KBM-7 (cell line): ENCODE measurements at places on chromosomes 4 and X.

GRCh38 chrX:134999469-134999868, 8.7 kb downstream of the SMIM10 start:
- DNase-seq = peak; percentile 75

DNA sequence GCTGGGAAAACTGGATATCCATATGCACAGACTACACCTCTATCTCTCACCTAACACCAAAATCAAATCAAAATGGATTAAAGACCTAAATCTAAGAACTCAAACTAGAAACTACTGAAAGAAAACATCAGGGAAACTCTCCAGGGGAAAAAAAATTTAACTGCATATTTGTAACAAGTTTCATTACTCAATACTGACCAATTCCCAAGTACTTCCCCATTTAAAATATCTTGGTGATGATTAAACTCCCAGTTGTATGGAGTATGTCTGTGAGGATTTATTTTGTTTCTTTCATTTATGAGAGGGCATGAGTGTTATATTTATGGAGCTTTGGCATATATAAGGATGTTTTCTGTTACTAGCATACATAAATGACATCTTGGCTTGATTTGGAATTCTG, 112.3 kb upstream of the IL15 start:
- DNase-seq = no peak

GRCh38 chr4:91448668-91449330, 855.0 kb upstream of the GRID2 start:
- DNase-seq = no peak

GRCh38 chr4:125091-125771, 930 bp downstream of the ZNF718 start:
- peak; percentile 67 for DNase-seq

DNA sequence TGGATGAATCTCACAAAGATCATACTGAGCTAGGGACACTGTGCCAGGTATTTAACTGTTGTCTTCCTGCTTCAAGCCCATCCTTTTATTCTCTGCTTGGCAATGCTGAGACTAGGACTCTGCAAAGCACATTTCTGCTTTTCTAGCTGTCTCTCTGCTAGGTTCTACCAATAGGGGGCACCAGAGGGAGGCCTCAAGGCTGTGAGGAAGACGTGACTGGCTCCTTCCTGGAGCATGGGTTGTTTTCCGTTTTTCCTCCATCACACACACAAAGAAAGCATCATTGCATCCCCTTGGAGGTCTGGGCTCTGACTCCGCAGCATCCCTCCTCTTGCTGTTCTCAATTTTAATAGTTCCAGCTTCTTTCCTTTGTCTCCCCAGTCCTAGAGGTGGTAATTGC, 10.9 kb upstream of the DCTD start:
- peak; percentile 29 for DNase-seq

DNA sequence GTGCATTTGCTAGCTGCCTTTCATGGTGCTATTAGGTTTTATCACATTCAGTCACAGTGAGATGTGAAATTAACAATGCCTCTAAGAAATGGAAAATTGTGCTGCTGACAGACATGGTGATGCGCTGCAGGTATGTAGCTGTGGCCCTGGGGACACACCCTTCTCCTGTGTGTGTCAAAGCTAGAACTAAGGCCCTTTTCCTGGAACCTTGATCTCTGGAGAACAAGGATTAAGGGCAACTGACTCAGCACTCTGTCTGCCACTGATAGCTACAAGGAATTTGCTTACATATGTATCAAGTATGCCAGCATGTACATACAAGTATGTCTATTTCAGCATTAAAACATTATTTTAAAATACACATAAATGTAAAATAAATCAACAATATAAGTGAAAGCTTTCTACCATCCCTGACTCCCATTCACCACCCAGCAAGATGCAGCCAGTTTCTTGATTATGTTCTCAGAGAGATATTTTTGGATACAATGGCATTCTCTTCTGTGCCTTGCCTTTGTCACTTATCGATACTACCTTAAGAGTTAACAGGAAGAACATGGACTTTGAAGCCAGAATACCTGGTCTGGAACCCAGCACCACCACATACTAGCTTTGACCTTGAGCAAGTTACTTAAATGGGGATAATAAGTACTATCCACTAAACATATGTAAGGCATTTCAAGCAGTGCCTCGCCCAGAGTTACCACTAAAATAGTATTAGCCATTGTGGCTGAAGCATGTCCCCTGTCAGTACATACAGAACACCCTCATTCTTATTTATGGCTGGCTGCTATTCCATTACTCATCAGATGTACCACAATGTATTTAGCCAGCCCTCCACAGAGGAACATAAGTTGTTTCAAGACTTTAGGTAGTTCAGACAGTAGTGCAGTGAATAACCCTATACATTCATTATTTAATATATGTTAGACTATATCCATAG, 68.5 kb downstream of the NPNT start:
- DNase-seq = no peak

DNA sequence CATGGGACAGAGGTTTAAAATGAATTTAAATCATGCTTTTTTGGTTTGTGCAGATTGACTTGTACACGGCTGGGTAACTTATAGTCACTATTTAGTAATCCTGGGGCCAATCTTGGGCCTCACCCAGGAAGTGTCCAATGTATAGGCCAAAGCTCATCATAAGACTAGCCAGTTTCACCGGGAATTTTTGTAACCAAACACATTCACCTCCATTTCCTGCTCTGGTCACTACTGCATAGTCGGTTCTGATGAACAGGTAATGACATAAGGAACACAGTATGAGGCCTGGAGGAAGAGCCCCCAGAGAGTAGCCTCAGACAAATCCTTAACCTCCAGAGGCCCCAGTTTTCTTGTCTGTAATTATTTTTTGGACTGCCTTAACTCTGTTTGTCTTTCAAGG, 81.9 kb downstream of the HPRT1 start:
- DNase-seq = no peak

DNA sequence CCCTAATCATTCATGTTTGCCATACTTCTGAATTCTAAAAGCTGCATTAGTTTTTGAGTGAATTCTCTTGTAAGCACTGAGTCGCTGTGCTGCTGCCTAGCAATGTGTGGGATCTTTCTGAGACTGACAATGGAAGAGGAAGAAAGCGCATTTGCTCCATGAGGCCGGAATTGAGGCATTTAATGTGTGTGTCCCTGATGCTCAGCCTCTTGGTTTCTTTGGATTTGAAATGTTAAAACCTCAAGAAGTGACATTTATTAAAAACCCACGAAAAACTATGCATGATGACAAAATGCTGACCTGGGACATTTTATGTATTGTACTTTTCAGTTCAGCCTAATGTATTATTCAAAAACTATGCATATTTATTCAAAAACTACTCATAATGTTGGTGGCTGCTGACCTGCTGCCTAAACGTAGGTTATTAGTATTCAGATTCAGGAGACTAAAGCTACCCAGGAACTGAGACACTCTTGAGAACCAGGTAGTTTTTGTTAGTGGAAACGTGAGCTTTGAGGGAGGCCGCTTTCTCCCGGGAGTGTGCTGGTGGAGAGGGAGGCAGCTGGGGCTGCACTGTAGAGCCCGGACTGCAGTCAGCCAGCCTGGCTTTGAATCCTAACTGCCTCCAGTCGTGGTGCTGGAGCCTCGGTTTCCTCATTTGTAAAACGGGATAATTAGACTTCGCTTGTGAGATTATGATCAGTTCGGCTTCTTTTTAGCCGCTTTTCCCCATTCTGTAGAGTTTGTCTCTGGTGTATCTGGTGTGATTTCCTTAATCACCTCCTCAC, 11.3 kb downstream of the RGS12 start:
- DNase-seq = no peak

GRCh38 chrX:17377091-17377717, 2.2 kb downstream of the NHS start:
- no peak for DNase-seq

GRCh38 chrX:65667157-65667502, 324 bp upstream of the MSN start:
- peak; percentile 41 for DNase-seq
